ENCODE measurements at places on chromosomes 3 and 15. TPM values are rescaled to one million over a fixed set of nuclear protein-coding genes. Genes with fewer than 3 reads are reported as not detected.

Gene FBXO40
- total RNA-seq = 0.03 TPM

Gene TGM4
- not detected for total RNA-seq

Gene ALG1L2
- 1.2 TPM for total RNA-seq

DNA sequence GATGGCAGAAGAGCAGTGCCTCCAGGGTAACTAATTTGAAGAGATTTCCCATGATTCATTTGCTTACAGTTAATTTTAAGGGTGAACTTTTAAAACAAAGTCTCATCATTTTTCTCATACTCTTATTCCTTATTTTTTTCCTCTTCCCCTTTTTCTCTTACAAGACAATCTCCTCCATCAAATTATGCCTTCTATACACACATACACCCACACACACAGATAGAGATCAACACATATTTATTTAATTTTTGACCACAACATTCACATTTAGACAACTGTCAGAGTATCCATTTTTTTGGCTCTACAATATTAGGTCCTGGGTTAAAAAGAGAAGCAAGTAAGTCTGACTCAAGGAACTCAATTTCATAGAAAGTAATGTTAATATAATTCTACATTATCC lies 37.6 kb downstream of the AAGAB start:
- DNase-seq = no peak

DNA sequence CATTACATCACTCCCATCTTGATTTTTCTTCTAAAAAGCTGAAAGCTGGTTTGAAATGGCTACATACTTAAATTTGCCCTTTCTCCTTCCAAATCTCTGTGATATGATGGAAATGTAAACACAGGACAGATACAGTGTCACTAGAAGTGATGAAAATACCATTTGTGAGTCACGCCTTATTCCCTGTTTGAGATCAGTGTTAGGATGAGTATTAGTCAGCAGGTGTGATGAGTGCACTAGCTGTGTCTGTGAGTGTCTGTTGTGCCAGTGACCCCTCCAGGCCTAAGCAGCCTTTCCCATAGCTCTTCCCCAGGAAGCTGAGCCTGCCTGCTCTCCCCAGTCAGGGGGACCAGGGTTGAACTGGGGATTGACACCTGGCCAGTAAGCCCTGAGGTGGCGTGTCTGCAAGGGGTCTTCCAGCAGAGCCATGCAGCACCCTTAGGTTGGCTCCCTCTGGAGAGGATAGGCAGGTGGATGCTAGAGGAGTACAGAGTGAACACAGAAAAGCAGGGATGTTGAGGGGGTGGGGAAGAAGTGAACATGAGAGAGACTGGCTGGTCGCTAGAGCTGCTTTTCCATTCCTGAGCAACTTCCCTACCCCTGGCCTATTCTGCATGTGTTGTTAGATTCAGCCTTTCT lies 92.0 kb downstream of the PDE8A start:
- no peak for DNase-seq
